ENCODE measurements at places on chromosomes 16 and 17. TPM values are rescaled to one million over a fixed set of nuclear protein-coding genes. Genes with fewer than 3 reads are reported as not detected.

Gene TBC1D26
- total RNA-seq, result 0.45 TPM

Gene NPIPB9
- 1.2 TPM for total RNA-seq

Gene TP53TG3B
- total RNA-seq, result not detected

Gene PLLP
- 4.9 TPM for total RNA-seq

Gene TRAPPC1
- total RNA-seq, result 150 TPM

- H3K36me3 ChIP-seq, result no peaks in the 10 kb centered on the region
- DNase-seq, result no peak
- peak overlapping the region; percentile 27 for H3K4me3 ChIP-seq
- peaks cover 19% of the 10 kb centered on the region for H3K4me1 ChIP-seq
Observed at GRCh38 chr17:41404024-41404671, 6.7 kb upstream of the KRT31 start.

- no peaks in the 10 kb centered on the region for H3K36me3 ChIP-seq
- H3K27me3 ChIP-seq, result peaks cover 9% of the 10 kb centered on the region
- H3K4me3 ChIP-seq, result no peak overlapping the region
- H3K27ac ChIP-seq, result no peak overlapping the region
- no peak for DNase-seq
Observed at GRCh38 chr16:21943571-21943970, 9.6 kb upstream of the UQCRC2 start.

DNA sequence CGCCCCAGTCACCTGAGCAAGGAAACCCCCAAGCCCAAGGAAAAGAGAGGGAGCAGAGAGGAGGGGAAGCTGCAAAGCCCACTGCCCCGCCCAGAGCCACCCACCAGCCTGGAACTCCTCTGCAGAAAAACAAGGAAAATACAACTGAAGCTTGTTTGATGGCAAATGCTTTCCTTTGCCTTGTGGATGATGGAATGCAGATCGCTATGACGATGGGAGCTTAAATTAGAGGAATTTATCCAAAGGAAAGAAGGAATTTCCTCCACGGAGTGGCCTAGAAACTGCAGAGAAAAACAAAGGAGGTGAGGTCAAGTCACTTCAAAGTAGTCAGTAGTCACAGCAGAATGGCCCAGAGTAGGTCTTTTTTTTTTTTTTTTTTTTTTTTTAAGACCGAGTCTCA is 31.5 kb upstream of the ASGR2 start:
- H3K4me1 ChIP-seq, result peaks cover 28% of the 10 kb centered on the region
- no peak for DNase-seq
- H3K4me3 ChIP-seq, result no peak overlapping the region
- peaks cover 6% of the 10 kb centered on the region for H3K27me3 ChIP-seq

DNA sequence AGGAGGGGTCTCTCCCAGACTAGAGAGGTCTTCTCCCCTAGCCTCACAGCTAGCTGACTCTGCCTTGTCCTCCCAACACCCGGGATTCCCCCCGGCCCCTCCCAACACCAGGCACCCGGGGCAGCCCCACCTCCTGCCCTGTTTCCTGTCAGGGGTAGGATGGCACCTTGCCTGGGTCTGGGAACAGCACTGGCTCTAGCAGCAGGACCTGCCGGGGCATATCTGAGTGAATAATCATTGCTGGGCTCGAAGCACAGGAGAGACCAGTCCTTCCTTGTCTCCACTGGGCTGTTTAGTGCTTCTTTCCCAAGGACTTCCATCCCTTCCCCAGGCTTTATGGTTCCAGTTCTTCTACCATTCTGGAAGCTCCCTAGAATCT is 25.7 kb downstream of the MINK1 start:
- peaks cover 30% of the 10 kb centered on the region for H3K36me3 ChIP-seq
- no peak for DNase-seq
- H3K4me1 ChIP-seq, result peaks cover 45% of the 10 kb centered on the region
- H3K27ac ChIP-seq, result peak overlapping the region; percentile 81

DNA sequence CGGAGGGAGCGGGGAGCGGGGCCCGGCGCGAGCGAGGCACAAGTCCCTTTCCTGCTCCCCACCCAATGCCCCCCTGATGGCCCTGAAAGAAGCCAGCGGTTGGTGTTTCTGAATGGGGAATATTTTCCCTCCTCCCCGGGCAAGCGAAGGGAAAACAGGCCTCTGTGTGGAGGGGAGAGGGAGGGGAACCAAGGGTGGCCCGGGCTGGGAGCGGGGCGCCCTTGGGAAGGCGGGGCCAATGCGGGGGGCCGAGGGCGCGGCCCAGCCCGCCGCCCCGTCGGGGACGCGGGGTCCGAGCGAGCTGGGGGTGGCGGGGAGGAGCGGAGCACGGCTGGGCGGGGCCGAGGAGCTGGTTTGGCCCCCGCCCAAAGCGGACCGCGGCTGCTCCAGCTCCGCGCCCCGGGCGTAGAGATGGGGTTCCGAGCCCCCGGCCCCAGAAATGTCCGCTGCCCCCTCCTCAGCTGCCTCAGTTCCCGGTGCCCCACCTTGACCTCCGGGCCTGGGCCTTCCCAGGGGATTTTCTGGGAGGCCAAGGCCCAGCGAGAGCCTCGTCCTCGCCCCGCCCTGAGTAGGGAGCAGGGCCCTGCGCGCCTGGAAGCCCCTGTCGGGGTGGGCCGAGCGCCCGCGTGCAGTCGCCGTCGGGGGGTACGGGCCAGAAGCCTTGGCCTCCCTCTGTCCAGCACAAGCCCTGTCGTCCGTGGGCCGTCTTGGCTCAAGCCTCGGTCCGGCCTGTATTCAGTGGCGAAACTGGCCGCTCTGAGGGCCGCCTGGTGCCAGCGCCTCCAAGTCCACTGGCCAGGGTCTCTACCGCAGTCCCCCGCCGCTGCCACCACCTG is 3.9 kb upstream of the HEXIM1 start:
- peaks cover 24% of the 10 kb centered on the region for H3K4me1 ChIP-seq
- H3K27ac ChIP-seq, result peak overlapping the region; percentile 50
- peak overlapping the region; percentile 64 for H3K4me3 ChIP-seq
- peaks cover 10% of the 10 kb centered on the region for H3K27me3 ChIP-seq
- no peak for DNase-seq

DNA sequence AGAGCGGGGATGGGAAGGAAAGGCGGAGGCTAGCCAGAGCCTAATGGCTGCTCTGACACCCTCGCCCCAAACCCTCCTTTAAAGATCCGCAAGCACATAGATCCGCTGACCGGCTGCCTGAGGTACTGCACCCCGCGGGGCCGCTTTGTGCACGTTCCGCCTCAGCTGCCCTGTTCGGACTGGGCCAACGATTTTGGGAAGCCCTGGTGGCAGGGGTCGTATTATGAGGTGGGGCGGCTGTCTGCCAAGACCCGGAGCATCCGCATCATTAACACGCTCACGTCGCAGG is 663 bp downstream of the CYB5D1 start:
- DNase-seq, result peak; percentile 70
- H3K36me3 ChIP-seq, result peaks cover 14% of the 10 kb centered on the region
- H3K27ac ChIP-seq, result no peak overlapping the region
- peaks cover 34% of the 10 kb centered on the region for H3K4me1 ChIP-seq

DNA sequence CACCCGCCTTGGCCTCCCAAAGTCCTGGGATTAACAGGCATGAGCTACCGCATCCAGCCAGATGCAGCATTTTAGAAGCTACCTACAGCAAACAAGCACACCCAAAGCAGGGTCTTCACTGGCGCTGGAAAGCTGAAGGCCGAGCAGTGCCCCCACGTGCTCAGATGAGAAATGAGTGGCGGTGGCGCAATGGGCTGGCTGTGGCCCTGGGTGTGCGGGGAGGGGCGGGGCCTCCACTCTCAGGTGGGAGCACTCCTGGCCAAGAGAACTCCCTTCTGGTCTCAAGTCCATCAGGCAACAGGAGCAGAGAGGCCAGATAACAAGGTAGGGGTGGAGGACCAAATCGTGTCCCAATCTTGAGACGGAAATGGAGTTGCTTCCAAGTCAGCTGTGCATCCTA is 12.1 kb downstream of the TMEM11 start:
- no peak for DNase-seq
- H3K27ac ChIP-seq, result no peak overlapping the region
- peaks cover 25% of the 10 kb centered on the region for H3K4me1 ChIP-seq
- H3K27me3 ChIP-seq, result no peaks in the 10 kb centered on the region
- peaks cover 19% of the 10 kb centered on the region for H3K36me3 ChIP-seq
- H3K4me3 ChIP-seq, result no peak overlapping the region

DNA sequence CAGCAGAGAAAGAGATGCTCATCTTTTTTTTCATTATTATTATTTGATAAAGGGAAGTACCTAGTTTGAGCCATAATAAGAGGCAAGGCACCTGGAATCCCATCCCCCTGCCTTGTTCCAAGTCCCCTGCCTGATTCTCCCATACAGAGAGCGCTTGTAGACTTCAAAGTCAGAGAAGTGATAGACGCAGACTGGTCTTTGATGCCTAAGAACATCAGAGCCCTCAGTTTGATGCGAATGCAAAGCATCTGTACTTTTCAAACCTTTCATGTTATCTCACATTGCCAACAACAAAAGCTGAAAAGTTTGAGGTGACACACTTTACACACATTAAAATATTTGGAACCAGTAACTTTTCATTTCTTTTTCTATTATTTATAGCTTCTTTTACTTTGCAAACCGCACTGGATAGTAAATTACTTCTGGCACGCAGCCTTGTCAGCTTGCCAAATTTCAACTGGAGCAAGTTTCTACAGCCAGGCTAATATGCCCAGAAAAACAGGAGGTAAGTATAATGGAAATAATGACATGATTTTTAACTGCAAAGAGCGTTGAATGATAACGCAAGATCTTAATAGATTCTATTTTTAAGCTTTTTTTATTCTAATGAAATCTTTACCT is 5.9 kb upstream of the UTP6 start:
- peaks cover 4% of the 10 kb centered on the region for H3K27me3 ChIP-seq
- H3K27ac ChIP-seq, result no peak overlapping the region
- no peaks in the 10 kb centered on the region for H3K4me1 ChIP-seq
- H3K36me3 ChIP-seq, result no peaks in the 10 kb centered on the region
- H3K4me3 ChIP-seq, result no peak overlapping the region
- no peak for DNase-seq

DNA sequence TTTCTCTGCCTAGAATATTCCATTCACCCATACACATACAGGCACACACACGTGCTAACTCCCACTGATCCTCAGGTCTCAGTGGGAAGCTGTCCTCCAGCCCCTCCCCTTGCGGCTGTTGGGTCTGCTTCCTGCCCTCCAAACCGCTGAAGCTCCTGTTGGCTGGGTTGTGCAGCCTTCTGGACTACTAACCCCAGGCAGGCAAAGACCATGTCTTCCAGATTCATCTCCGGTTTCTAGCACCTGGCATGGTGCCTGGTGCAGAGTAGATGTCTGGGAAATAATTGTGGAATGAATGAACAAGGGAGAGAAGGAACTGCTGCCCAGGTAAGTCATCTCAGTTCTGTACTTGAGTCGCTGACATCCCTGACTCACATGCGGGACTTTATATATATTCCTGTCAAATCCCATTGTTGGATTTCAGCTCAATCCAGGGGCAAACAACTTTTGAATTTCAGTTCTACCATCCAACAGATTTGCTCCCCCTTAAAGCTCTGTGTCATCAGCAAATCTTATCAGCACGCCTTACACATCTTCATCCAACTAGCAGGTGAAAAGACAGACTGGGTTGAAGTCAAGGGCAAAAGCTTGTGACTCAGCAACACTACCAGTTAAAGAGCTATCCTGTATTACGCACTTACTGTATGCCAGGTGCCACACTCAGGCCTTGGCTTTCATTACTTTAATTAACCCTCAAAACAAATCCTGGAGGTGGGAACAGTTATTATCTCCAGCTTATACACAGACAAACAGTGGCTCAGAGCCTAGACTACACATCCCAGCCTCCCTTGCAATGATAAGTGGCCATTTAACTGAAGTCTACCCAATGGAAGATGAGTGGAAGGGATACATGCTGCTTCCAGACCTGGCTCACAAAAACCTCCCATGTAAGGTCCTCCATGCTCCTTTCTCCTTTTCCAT is 51.1 kb downstream of the SRCIN1 start:
- H3K27ac ChIP-seq, result no peak overlapping the region
- no peak for DNase-seq
- H3K4me1 ChIP-seq, result peaks cover 15% of the 10 kb centered on the region
- H3K36me3 ChIP-seq, result no peaks in the 10 kb centered on the region

GRCh38 chr17:80446645-80447405 is 29.6 kb downstream of the NPTX1 start:
- no peak overlapping the region for H3K4me3 ChIP-seq
- H3K36me3 ChIP-seq, result no peaks in the 10 kb centered on the region
- H3K27ac ChIP-seq, result no peak overlapping the region
- DNase-seq, result no peak
- H3K4me1 ChIP-seq, result no peaks in the 10 kb centered on the region
- H3K27me3 ChIP-seq, result peaks cover 17% of the 10 kb centered on the region

- peaks cover 11% of the 10 kb centered on the region for H3K36me3 ChIP-seq
- DNase-seq, result no peak
- H3K4me1 ChIP-seq, result no peaks in the 10 kb centered on the region
- no peak overlapping the region for H3K27ac ChIP-seq
- H3K4me3 ChIP-seq, result no peak overlapping the region
Observed at GRCh38 chr17:39548494-39549225, 59.1 kb downstream of the NEUROD2 start.

DNA sequence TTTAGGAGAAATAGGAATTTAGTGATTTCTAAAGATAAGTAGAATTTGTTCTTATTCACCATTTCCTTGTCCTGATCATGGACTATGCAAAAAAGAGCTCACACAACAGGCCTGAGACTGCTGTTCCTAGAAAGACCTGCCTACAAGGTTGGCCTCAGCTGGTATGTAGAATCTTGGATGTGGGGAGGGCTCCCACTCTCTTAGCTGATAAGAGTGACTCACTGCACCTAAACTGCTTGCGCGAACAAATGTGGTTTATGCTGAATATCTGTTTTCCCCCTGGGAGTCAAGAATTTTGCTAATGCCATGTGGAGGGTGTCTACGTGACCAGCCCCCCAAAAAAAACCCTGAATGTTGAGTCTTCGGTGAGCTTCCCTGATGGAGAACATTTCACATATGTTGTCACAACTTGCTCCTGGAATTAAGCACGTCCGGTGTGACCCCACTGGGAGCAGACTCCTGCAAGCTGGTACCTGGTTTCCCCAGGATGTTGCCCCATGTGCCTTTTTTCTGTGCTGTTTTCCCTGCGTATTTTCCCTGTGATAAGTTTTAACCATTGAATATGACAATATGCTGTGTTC is 68.8 kb upstream of the HSBP1 start:
- DNase-seq, result no peak
- peaks cover 4% of the 10 kb centered on the region for H3K4me1 ChIP-seq
- H3K4me3 ChIP-seq, result no peak overlapping the region
- no peak overlapping the region for H3K27ac ChIP-seq
- H3K27me3 ChIP-seq, result no peaks in the 10 kb centered on the region

- H3K27me3 ChIP-seq, result peaks cover 25% of the 10 kb centered on the region
- DNase-seq, result peak; percentile 92
- H3K27ac ChIP-seq, result peak overlapping the region; percentile 100
- H3K4me3 ChIP-seq, result peak overlapping the region; percentile 98
- H3K4me1 ChIP-seq, result peaks cover 24% of the 10 kb centered on the region
- peaks cover 7% of the 10 kb centered on the region for H3K36me3 ChIP-seq
Observed at GRCh38 chr17:8220783-8221662, 10.6 kb upstream of the AURKB start.

DNA sequence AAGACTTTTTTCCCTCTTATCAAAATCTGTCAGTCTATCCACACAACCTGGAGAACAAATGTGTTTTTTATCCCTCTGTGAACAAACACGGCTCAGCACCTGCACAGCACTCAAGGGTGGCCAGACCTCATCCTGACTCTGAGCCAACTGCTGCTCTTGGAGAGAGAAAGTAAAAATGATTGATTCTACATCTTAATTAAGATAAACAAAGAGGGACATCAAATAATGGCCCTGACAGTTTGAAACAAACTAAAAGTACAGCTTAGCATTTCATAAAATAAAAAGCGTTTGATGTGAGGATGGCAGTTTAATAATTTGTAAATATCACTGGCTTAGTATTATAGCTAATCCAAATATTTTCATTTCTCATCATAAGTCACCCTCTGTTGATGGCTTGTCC is 106.2 kb downstream of the SNX11 start:
- DNase-seq, result no peak
- no peak overlapping the region for H3K27ac ChIP-seq
- no peaks in the 10 kb centered on the region for H3K36me3 ChIP-seq
- peaks cover 51% of the 10 kb centered on the region for H3K27me3 ChIP-seq
- H3K4me3 ChIP-seq, result no peak overlapping the region
- H3K4me1 ChIP-seq, result peaks cover 7% of the 10 kb centered on the region
